Fibroblast of lung (primary cell): ENCODE measurements at places on chromosomes 2 and 18. TPM values are rescaled to one million over a fixed set of nuclear protein-coding genes. Genes with fewer than 3 reads are reported as not detected.

Gene DHRS9
- not detected in 2 replicates for total RNA-seq

Gene WDR54
- 23.9 and 27.1 TPM in 2 replicates for total RNA-seq

Gene DSC1
- not detected in 2 replicates for total RNA-seq

Gene SLC5A7
- total RNA-seq: not detected in 2 replicates

DNA sequence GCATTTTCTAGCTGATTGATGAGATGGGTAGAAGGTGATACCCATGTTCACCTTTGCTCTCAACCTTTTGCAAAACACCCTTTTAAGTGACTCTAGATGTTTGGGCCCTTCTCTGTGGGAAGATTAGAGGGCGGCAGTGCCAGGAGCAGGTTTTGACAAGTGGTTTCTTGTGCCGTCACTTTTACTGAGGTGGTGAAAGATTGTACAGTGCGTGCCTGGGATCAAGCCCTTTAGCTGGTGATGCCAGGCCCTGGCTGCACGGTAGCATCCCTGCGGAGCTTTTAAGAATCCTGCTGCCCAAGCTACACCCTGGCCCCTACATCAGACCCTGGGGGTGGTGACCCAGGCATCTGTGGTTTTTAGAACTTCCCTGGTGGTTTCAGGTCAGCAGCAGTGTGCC, 29.1 kb downstream of the MTCL1 start:
- no peak for DNase-seq

GRCh38 chr2:7673853-7674252, 756.6 kb downstream of the RNF144A start:
- DNase-seq: no peak

DNA sequence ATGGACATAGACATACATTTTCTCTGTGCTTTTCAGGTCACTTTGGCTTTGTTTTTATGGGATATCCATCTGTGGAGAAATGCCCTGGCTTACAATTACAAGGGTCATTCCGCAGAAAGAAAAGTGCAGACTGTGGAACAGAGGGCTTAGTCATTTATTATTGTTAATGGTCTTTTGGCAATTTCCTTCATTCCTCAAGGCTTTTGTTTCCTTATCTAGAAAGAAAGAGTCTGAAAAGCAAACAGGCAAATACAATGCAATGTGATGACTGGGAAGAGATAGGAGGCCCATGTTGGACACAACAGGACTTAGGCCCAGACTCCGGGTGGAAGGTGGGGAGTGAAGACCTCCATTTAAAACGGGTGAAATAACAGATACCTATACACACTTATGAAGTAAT, 129.5 kb upstream of the CAVIN2 start:
- peak; percentile 62 for DNase-seq

GRCh38 chr2:173696274-173696673, 268.9 kb downstream of the SP3 start:
- DNase-seq: no peak

DNA sequence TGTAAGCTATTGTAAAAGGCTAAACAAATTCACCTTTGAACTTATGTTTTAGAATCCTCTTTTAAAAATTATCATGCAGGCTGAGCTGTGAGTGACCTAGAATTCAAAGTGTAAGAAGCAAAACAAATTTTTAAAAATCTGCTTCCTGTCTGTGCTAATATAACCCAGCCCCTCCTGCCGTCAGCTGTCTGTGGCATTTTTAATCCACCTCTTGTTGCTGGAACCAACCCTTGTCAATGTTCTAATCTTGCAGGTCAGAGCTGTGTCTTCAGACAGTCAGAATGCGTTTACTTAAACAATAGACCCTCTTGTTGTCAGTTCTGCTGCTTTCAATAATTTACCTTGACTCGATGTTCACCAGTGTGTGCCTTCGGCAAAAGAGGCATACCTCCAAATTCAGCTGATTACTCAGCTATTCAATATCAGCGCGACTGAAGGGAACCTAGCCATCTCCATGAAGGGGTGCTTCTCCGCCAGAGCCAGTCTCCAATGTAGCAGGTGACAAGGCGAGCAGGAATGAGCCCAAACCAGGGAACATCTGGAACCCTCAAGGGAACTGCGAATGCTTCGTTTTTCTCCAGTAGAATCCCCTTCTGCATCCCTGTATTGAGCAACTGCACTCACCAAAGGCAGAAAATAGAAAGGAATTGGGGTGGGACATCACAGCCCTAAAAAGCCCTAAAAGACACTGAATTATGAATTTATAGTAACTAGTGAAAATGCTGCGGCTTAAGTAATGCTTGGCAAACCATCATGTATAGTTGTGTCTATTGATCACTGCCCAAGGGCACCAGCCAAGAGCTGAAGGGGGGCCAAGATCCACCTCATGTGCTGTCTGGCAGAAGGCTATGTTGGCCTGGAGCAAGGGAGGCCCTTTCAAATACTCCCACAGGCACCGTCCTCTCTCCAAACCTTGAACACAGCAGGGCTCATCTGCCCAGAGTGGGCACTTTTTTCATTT, 62.5 kb downstream of the LYPD6B start:
- DNase-seq: no peak

DNA sequence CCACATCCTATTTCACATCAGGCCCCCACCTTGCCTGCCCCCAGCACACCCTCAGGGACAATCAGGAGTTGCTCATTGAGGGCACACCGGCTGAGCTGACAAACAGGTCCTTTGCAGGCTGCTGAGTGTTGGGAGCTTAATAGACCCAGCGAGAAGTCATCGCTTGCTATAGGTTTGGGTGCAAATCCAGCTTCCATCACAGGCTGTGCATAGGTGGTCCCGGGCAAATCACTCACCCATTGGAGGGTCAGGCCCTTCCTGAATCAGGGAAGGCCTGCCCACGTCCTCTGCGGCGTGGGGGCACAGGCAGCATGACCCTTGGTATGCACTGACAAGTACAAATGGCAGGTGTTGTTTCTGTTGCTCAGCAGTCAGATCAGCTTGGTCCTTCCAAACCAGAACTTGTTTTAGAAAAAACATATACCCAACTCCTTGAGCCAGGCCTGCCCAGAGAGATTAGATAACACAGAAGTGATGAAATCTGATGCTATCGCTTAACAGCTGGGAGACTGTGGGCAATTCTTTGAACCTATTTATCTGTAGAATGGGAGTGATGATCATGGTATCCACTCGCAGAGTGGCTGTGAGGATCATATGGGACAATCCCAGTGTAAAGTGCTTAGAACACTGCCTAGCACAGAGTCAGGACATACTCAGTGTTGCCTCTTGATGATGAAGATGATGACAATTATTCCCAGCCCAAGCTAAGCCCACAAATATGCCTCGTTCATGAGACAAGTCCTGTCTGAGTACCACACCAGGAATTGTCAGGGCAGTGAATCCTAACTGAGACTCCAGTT, 34.9 kb downstream of the SMAD7 start:
- no peak for DNase-seq

GRCh38 chr18:48925491-48925780, 25.3 kb downstream of the SMAD7 start:
- DNase-seq: no peak

GRCh38 chr2:69053416-69053965, 40.5 kb downstream of the ANTXR1 start:
- DNase-seq: no peak

DNA sequence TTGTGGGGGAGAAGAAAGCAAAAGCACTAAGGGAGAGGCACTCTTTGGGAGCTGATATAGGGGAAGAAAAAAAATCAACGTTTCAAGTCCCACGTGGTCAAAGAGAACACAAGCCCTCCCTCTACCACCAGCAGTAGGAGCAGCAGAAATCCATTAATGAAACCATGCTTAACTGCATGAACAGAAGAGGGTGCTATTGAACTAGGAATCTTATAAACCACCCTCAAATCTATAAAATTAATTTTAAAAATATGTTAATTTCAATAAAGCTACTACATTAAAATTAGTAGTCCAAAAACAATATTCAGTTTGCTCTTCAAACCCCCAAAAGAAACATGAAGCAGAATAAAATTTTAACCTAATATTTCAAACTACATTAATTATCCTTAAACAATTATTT, 147.8 kb downstream of the TMEM18 start:
- DNase-seq: no peak

- DNase-seq: no peak
Observed at GRCh38 chr2:32274289-32274688, 3.4 kb upstream of the YIPF4 start.

GRCh38 chr2:217517402-217517801, 485.4 kb downstream of the TNS1 start:
- DNase-seq: no peak

- DNase-seq: peak; percentile 85
Observed at GRCh38 chr2:202278944-202279343, 13.4 kb downstream of the NOP58 start.

DNA sequence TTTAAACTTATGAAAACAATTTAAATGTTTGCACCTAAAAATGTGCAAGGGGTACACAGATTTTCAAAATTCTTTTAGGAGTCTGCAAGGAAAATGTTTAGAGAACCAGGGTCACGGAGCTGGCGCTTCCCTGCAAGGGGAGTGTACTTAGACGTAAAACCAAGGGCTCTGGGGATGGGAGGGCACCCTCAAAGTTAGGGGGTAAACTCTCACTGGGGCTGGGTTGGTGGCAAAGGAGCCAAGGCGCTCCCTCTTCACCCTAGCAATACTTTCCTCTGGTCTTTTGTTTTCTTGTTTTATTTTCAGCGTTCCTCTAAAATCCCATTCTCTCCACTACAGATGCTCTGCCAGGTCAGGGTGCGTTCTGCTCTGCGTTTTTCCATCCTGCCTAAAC, 20.0 kb downstream of the TMEM247 start:
- DNase-seq: no peak

DNA sequence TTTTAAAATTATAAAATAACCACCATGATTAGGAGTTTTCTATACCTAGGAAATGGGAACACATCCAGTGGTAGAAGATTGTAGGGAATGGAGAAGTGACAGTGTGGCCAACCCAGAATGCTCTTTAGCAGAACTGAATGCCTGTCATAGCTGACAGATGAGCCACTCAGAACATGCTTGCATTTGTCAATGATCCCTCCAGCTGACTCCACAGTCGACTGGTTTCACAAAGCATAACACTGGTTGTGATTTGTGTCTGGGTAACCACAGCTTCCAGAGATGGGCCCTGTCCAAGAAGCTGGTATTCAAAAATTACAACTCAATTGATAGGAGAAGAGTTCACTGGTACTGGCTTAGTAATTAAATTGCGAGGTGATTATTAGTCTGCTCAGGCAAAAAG, 9.0 kb upstream of the CTIF start:
- peak; percentile 85 for DNase-seq

- DNase-seq: peak; percentile 40
Observed at GRCh38 chr2:184756885-184757284, 158.6 kb downstream of the ZNF804A start.

DNA sequence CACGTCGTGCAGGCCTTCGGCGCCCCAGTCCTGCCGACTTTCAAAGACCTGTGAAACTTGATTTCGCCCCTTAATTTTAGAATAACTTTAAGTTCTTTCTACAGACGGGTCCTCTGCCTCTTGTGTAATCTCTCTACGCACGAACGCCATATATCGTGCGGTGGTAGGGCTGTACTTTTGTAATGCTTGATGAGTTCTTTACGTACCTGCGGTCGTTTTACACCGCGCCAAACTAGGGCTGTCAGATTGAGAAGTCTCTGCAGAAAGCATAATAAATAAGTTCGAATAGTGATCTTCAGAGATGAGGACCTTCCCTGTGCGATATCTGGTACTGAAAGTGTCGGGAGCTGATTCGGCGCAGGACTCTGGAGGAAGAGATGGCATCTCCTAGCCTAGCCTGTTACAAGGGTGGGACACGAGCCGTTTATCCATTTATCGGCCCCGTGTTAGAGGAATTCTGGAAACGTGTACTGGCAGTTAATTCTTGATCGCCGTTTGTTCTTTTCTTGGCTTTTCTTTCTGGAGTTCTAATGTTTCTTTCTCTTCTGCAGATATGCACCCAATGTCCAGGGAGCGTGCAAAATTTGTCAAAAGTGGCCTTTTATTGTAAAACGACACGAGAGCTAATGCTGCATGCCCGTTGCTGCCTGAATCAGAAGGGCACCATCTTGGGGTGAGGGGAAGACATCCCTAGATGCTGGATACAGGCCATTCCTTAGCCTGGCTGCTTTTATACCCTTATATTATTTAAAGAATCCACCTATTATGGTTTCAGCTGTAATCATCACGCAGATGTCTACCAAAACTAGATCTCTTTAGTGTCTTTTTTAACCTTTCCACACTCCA, 781 bp upstream of the SLC5A6 start:
- peak; percentile 74 for DNase-seq

- DNase-seq: no peak
Observed at GRCh38 chr2:36123995-36124394, 231.6 kb upstream of the CRIM1 start.

DNA sequence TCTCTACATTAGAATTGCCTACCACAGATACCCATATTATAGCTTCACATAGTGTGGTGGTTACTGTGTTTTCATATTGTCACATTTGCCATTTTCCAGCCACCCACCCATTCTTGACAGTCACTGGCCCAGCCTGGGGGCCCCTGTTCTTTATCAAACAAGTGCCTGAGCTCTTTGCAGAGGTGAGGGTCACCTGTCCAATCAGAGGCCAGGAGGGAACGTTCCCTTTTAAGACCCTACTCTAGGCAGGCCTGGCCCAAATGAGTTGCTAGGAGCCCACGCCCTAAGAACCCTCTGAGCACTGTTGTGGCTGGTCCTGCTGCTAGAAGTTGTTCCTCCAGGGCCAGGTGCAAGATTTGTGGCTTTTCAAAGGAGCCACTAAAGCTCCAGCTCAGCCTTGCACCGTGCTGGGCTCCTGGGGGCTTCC, 5.2 kb downstream of the IL37 start:
- DNase-seq: no peak

DNA sequence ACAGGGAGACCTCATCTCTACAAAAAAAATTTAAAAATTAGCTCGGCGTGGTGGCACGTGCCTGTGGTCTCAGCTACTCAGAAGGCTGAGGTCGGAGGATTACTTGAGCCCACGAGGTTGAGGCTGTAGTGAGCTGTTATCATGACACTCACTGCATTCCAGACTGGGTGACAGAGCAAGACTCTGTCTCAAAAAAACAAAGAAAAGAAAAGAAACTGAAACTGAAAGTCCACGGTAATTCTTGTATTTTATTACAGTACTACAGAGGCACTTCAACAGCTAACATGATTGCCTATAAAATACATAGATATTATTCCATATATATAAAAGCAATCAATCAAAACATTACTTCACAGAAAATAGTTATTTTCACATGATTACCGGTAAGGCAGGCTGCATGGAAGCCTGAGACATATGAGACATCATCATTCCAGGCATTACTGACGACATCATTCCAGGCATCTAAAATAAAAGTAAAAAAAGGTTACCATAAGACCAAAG, 23.1 kb downstream of the PRPF40A start:
- DNase-seq: peak; percentile 51

GRCh38 chr2:67394734-67395133, 2.4 kb upstream of the ETAA1 start:
- DNase-seq: peak; percentile 56
